ENCODE measurements at places on chromosomes 3 and 15.

- DNase-seq = no peak
These were observed 33.6 kb downstream of the GPR171 start for GRCh38 chr3:151169262-151169947.

- no peak for DNase-seq
These were observed 237.2 kb upstream of the ADAMTS9 start for GRCh38 chr3:64924961-64925360.

DNA sequence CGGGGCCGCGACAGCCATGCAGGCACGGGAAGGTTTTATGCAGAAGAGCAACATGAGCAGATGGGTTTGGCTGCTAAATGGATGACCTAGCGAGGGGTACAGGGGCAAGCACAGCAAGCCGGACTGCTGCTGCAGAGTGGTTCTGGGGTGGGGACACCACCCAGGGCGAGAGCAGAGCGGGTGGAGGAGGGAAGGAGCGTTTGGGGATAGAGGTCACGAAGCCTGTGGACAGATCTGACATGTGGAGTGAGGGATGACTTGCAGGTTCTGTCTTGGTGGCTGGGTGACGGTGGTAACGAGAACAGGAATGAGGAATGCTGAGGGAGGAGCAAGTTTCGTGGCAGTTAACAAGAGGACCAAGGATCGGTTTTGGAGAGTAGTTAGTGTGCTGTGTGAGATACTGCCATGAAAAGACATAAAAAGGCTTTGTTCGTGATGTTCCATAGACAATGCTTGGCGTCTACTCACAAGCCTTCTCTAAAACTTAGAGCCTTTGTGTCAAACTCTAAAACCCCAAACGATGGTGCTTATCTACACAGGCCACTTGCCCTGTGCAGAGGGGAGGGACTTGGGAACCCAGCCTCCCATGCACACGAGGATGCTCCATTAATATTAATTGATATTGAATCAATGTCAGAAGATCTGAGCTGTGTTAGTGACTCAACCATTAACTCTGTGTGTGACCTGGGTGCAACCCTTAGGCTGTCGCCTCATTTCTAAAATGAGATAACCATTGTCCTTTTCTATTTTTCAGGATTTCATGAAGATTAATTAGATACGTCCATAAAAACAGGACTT, 132.7 kb upstream of the SLC2A2 start:
- DNase-seq = no peak

DNA sequence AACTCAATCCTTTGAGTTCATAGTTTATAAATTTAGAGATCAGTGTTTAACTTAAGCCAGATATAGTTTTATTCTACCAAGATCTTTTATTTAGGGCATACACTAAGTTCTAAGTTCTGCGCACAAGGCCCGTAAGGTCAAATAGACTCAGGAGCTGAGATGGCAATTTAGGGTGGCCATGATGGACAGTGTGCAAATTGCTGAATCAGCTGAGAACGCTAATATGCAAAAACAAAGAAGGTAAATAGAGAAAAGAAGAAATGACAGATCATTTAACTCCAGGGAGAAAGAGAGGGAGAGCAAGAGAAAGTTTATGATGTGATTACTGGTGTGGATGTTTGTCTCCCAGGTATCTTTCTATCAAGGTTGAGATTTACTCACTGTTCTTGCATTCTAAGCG, 678.5 kb downstream of the OTOL1 start:
- no peak for DNase-seq

GRCh38 chr3:60053526-60054265, 1003.9 kb upstream of the CFAP20DC start:
- DNase-seq = no peak

- no peak for DNase-seq
These were observed 837.4 kb downstream of the CADM2 start for GRCh38 chr3:85796140-85796539.

DNA sequence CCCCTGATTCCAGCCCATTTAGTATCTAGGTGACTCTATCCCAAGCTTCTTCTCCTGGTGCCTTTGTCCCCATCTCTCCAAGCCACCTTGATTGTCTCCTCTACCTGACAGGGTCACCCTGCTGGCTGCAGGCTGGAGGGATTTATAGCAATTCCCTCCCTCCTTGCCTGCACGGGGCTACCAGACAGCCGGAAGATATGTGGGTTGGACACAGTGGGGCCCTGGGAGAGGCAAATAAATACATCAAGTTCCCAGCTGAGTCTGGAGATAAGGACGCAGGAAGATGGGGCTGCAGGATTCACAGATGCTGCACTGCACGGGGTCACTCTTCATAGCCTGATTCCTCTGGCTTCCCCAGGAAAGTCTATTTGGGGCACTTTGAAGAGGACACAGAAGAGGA, 9.3 kb upstream of the ISLR2 start:
- no peak for DNase-seq

DNA sequence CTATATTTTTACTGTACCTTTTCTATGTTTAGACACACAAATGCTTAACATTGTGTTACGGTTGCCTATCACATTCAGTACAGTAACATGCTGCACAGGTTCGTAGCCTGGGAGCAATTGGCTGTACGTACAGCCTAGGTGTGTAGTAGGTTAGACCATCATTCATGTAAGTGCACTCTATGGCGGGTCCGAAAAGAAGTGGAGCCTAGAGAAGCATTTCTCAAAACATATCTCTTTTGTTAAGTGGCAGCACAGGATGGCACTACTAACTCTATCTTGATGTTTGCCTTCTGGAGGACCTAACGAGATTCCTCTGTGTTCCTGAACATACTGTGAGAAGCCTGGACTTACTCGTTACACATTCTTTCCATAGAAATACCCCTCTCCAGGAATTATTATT, 132.3 kb upstream of the ADPGK start:
- no peak for DNase-seq

DNA sequence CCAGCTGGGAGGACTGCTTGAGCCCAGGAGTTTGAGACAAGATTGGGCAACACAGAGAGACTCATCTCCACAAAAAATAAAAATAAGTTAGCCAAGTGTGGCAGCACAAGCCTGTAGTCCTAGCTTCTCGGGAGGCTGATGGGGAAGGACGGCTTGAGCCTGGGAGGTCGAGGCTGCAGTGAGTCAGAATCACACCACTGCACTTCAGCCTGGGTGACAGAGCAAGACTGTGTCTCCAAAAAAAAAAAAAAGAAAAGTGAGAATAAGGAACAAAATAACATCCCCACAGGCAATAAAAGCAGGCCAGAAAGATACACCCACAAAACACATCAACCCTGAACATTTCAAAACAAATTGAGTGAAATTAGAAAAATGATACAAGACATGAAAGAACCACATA, 48.7 kb upstream of the OCA2 start:
- no peak for DNase-seq

- no peak for DNase-seq
These were observed 810.3 kb downstream of the VGLL3 start for GRCh38 chr3:86180696-86181095.

- DNase-seq = no peak
These were observed 231.8 kb downstream of the RBMS3 start for GRCh38 chr3:29512641-29513040.

DNA sequence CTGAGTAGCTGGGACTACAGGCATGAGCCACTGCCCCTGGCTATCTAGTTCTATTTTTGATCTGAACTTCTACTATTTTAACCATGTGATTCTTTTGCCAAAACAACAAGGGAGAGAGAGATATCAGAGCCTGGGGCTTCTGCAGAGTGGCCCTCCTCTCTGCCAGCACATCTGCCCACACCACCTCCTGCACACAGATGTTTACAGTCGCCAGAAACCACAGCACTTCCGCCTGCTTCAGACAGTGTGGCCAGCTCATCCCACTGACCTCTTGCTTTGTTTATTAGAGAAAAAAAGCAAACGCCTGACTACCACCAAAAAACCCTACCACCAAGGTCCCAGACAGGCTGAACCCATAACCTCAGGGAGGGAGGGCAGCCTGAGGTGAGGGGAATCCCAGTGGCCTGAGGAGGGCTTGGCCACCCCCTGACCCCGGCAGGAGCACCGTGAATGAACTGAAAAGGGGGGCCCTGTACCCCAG, 85.9 kb upstream of the ABHD2 start:
- DNase-seq = no peak

- no peak for DNase-seq
These were observed 55.6 kb downstream of the RASA2 start for GRCh38 chr3:141542202-141542969.

- no peak for DNase-seq
These were observed 575 bp upstream of the PCYT1A start for GRCh38 chr3:196288141-196288460.

DNA sequence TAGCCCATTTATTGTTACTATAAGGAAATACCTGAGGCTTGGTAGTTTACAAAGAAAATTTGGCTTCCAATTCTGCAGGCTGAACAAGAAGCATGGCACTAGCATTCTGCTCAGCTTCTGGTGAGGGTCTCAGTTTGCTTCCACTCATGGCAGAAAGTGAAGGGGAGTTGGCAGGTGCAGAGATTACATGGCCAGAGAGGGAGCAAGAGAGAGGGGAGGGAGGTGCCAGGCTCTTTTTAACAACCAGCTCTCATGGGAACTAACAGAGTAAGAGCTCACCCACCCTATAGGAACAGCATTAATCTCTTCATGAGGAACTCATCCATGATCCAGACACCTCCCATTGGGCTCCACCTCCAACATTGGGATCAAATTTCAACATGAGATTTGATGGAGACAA, 437.9 kb downstream of the CHL1 start:
- DNase-seq = no peak

DNA sequence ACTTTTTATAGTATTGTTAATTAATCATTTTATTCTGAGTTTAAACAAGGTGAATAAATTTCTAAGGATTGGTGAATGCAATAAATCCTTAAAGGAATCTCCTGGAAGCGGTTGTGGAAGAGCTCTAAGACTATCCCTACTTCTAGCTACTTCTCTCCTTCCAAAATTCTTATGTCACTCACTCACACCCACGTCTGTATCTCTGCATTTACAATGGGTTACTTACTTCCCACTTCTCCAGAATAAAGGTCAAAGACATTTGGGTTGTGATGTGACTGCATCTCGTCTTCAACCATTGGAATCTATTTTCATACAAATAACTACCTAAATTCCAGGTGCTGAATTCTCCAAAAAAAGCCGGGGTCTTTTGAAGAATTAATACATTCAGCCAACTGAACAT, 234.2 kb upstream of the MDFIC2 start:
- DNase-seq = no peak

- DNase-seq = no peak
These were observed 245.0 kb downstream of the SHOX2 start for GRCh38 chr3:157861076-157861765.

- no peak for DNase-seq
These were observed 101.2 kb downstream of the SMAD6 start for GRCh38 chr15:66803182-66803729.

- no peak for DNase-seq
These were observed 109.0 kb downstream of the CGGBP1 start for GRCh38 chr3:87949879-87950208.

GRCh38 chr3:125125821-125126245, 70.0 kb upstream of the HEG1 start:
- DNase-seq = no peak

GRCh38 chr3:89049119-89049518, 58.3 kb upstream of the EPHA3 start:
- DNase-seq = no peak

GRCh38 chr3:104961851-104962250, 404.9 kb upstream of the ALCAM start:
- DNase-seq = no peak

DNA sequence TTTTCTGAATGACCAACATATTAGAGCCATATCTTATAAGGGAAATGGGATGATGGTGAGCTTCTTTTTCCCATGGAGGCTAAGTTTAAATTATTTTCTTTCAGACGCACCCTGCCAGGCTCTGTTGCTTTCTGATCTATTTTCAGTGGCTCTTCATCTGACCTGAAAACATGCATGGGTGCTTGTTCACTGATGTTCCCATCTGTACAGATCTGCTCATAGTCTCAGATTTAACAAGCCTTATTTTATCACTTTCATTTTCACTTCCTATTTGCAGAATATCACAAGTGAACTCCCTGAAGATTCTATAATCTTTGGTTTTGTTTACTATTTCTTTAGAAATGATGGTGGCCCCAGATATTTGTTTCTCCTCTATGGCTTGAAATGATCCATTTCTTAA, 31.1 kb upstream of the SUCLG2 start:
- no peak for DNase-seq

DNA sequence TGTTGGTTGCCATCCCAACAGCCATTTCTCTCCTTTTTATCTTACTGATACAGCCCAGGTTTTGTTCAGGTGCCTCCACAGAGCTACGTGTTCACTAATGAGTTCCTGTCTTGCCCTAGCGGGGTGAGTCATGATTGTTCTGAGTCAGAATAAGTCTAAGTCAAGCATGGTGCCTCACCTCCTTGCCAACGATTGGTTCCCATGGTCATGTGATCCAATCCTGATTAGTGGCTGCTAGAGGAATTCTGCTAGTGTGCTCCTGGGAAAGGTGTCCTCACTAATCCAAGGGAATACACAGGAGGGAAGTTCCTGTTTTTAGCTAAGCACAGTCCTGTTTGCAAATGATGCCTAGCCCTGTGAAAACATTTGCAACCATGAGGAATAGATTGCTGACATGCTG, 99.8 kb downstream of the NSUN3 start:
- no peak for DNase-seq

- no peak for DNase-seq
These were observed 605 bp downstream of the DCUN1D1 start for GRCh38 chr3:182979674-182980191.

DNA sequence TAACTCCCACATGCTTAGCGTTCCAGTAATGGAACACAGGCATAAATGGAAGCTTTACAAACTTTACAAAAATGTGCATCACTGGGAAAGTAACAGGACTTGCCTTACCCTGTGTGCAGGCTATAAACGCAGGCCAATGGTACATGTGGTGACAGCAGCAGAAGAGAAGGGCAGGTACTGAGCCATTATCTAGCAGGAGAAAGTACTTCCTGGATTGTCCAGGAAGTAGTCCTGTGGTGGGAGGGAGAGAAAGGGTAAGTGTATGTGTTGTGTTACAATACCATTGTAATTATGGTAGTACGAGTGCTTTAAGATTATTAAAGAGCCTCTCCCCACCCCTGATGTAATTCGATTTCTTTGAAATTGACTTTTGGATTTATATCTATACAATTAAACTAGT, 5.3 kb downstream of the ATP1B3 start:
- DNase-seq = no peak

GRCh38 chr3:36366308-36366707, 14.0 kb upstream of the STAC start:
- DNase-seq = no peak

GRCh38 chr3:126680667-126681055, 23.4 kb upstream of the CHCHD6 start:
- DNase-seq = no peak

DNA sequence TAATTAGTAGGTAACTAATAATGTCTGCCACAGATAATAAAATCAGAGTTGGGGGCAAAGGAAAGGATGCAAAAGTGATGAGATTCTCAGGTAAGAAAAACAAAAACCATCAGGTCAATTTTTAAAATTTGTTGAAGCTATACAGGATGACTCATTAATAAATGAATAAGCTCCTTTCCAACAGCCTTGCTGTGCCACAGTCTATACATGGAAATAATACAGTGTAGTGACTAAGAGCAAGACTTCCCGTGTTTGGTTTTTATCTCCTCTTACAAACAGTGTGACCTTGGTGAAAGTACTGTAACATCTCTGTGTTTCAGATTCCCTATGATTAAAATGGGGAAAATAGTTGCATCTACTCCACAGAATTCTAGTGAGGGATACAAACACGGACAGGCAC, 331.6 kb downstream of the PYDC2 start:
- DNase-seq = no peak

- DNase-seq = no peak
These were observed 107.0 kb downstream of the FNDC3B start for GRCh38 chr3:172146349-172146748.
